ENCODE measurements at places on chromosomes 6 and 20.

DNA sequence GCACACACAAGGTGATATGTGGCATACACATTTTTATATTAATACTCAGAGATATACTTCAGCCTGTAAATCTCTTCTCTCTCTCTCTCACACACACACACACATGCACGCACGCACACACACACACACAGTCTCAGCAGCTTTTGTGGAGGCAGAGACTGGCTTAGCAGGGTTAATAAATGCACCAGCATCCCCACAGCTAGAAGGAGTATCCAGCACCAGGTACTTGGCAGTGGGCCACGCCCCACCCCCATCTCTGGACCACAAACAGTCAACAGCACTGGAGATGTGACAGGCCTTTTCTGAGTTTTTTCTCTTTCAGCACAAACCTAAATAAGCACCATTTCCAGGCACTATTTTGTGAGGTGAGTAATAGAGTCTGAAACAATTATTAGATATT, 47.3 kb upstream of the LRFN2 start:
- DNase-seq = peak; percentile 13

- peak; percentile 10 for DNase-seq
These were observed 183.1 kb downstream of the MOXD1 start for GRCh38 chr6:132218059-132218696.

GRCh38 chr6:18431581-18431980, 44.4 kb downstream of the RNF144B start:
- no peak for DNase-seq

DNA sequence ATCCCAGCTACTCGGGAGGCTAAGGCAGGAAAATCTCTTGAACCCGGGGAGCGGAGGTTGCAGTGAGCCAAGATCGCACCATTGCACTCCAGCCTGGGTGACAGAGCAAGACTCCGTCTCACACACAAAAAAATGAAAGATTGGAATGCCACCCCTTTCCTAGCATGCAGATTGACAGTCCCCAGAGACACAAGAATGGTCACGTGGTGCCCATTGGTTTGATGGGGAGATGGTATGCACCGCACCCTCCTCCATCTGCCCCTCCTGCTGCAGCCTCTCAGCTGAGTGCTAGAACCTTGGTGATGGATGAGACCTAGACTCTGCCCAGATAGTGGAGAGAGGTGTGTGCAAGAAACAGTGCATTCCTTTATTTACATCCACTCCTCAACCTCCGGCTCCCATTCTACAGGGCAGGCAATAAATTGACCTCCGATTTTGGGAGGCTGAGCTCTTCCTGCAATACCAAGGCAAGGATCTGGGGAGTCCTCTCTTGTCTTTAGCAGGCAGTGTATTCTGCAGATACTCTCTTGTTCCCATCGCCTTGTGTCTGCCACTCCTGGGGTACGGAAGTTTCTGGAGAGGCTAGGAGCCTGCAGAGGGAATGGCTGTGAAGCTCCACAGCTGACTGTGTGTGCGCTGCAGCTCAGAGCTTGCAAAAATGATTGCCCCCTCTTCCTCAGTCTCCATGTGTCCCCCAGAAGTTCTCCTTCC, 1.1 kb upstream of the RNF24 start:
- peak; percentile 24 for DNase-seq

GRCh38 chr6:163820745-163821458, 406.4 kb downstream of the QKI start:
- no peak for DNase-seq

GRCh38 chr6:131459005-131459404, 114.0 kb upstream of the ARG1 start:
- DNase-seq = no peak

DNA sequence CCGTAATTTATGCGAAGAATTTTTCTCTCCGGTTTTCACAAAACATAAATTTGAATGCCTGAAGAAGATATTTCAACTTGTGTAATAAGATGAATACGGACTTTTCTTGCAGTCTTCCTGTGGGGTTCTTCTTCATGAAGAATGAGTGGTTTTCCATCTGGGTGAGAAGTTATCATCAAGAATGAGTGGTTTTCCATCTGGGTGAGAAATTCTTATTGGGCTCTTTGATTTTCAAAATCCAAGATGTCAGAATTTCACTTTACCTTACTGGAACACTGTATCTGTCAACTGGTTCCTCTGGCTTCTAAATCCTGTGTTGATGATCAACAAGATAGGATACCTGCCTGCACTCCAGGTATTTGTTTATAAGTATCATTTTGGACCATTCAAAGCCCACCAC, 160.1 kb upstream of the C6orf118 start:
- no peak for DNase-seq

GRCh38 chr20:40710603-40711002, 21.6 kb upstream of the MAFB start:
- no peak for DNase-seq

DNA sequence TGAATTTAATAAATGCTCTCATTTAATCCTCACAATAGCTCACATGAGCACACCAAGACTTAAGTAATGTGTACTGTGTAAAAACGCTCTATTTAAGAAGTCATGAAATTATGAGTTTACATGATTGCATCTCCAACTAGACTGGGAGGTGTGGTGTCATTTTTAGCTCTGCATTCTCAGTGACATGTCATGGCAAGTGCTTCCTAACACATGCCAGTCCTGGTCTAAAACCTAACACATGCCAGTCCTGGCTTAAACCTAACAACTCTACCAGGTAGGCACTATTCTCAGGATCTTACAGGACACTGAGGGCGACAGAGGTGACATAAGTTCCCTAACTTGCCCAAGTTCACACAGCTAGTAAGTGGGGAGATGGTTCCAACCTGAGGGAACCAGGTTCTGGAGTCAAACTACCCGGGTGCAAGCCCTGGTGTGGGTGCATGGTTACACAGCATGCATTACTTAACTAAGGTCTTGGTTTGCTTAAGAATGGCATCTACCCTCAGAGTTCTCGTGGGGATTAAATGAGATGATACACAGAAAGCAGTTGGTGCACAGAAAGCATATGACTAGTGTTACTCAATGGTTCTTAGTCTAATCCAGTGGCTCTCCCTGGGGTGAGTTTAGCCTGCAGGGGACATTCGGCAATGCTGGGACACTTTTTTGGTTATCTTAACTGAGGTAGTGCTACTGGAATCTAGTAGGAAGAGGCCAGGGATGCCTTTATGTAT, 14.7 kb downstream of the CLDN20 start:
- no peak for DNase-seq

GRCh38 chr6:95517568-95517967, 59.8 kb upstream of the MANEA start:
- DNase-seq = no peak

DNA sequence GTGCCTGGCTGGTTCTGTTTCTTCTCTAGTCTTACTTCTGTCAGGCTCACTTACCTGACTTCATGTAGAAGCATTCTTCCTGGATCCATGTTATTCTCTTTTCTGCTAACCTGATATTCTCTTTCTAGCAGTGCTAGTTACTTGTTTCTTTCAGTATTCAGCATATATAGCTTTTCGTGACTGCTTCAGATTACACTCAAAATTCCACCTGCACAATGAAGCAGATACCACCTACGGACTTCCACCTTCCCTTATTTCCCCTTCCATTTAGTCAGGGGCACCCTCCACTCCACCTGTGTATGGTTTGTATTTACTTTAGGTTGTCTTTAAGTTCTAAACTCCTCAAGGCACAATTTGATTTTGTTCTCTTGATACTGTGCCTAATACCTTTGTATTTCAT, 36.8 kb downstream of the ZFAND3 start:
- DNase-seq = no peak

GRCh38 chr6:109877028-109878004, 100.8 kb upstream of the GPR6 start:
- DNase-seq = no peak

DNA sequence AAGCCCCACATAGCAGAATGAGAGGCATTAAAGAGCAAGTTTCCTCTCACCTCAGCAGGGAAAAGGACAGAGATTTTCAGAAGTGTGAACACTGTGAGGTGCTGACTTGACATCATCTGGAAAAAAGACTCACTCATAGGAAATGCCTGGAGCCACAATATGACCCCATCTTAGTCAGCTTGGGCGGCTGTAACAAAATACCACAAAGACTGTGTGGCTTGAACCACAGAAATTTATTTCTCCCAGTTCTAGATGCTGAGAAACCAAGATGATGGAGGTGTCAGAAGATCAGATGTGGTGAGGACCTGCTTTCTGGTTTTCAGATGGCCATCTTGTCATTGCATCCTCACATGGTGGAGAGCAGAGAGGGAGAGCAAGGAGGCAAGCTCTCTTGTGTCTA, 253.1 kb downstream of the ADGB start:
- no peak for DNase-seq

GRCh38 chr20:995170-995569, 6.9 kb downstream of the RSPO4 start:
- no peak for DNase-seq

GRCh38 chr6:85465762-85466161, 15.9 kb downstream of the NT5E start:
- no peak for DNase-seq

DNA sequence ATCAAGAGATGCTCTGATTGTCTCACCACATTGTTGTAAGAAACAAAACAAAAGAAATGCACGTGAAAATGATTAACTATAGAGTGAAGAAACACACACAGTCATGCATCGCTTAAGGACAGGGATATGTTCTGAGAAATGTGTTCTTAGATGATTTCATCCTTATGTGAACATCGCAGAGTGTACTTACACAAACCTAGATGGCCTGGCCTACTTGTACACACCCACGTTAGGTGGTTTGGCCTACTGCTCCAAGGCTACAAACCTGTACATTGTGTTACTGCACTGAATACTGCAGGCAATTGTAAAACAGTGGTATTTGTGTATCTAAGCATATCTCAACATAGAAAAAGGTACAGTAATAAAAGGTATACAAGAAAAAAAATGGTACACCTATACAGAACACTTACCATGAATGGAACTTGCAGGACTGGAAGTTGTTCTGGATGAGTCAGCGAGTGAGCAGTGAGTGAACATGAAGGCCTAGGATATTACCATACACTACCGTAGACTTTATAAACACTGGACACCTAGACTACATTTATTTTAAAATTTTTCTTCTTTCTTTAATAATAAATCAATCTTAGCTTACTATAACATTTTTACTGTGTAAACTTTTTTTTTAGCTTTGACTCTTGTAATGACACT, 48.6 kb downstream of the FKBP5 start:
- no peak for DNase-seq

DNA sequence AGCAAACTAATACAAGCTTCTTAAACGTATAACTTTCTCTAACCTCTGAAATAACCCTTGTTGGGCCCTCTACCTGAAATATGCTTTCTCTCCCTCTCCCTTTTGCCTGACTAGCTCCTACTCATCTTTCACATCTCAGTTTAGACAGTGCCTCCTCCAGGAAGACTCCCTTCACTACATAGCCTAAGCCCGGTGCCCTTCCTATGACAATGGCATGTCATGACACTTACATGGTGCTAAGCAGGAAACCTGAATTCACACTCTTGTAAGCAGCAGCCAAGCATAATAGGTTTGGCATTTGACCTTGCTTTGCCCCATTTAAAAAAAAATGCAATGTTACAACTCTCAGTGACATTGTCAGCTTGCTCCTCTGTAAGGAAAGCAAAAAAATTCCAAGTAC, 33.1 kb upstream of the FBXL4 start:
- DNase-seq = no peak

DNA sequence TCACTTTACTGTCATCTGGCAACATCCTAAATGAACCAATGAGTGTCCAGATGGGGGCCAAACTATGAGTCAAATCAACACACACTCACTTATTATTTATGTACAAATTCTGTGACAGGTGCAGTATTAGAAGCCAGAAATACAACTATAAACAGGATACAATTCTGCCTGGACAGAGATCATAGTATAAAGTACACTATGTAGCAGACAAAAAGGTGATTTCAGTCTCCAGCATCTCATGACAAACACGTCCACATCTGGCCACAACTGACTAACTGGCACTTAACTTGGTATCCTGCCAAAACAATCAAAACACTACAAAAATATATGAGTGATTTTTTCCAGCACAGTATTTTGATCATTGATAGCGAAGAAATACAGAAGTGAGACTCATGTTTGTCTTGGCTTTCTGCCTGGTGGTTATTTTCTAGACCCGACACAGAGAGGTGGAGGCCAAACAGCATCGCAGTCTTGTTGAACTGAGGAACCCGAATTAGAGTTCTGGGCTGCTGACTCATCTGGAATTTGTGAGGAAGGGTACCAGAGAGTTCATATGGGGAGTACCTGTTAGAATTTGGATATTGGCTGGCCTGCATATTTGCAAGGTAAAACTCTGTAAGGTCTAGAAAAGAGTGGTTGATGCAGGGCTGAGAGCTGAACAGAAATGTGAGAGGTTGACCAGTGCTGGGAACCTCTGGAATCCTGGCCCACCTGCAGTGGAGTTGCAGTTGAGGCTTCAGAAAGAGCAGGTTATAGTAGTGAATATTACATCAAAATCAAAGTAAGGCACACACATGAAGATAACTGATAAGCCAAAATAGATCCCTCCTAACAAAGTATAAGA, 475.2 kb downstream of the PTPRT start:
- no peak for DNase-seq

GRCh38 chr6:39428816-39429215, 106.3 kb upstream of the KCNK16 start:
- DNase-seq = no peak

GRCh38 chr6:151847064-151847463, 39.6 kb downstream of the ESR1 start:
- no peak for DNase-seq

DNA sequence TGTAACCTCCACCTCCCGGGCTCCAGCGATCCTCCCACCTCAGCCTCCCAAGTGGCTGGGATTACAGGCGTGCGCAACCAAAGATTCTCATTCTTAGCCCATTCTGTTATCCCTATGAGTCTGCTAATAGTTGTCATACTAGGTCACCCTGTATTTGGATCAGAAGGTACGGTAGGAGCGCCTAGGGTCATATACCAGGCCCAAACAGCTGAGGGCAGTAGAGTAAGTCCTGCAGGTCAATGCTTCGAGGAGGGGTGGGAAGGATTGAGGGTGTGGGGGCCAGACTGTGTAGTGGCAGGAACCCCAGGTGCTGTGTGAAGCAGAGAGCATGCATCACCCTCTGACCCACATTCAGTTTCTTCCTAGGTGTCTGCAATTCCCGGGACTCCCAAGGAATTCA, 22.7 kb upstream of the POU5F1 start:
- peak; percentile 22 for DNase-seq

DNA sequence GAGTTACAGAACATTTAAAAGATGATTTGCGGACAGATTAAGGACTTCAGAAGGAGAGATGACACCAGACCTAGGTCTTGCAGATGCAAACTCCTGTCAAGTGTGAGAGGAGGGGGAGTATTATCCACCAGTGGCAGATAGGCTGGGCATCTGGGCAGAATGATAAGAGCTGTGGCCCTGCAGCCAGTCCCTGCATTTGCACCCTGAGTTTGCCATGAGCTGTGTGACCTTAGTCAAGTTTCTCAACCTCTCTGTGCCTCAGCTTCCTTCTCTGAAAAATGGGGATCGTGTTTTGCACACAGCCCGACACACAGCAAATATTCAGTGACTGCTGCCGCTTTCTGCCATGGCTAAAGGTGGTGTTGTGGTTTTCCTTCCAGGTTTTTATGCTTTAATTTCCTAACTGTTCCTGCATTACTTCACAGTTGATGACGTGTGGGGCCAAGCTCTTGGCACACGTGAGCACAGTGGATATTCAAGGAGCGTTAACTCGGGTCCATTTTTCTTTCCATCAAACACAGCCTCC, 516.2 kb downstream of the CDH26 start:
- no peak for DNase-seq

GRCh38 chr20:10219452-10219791, 792 bp downstream of the SNAP25 start:
- peak; percentile 25 for DNase-seq
